ENCODE measurements at places on chromosomes 12 and 14.
A peak's percentile ranks its signal among the peaks of the same experiment; 100 is the strongest.

- DNase-seq, result no peak
Observed at GRCh38 chr12:65199604-65200003, 30.2 kb downstream of the LEMD3 start.

- no peak for DNase-seq
Observed at GRCh38 chr14:78975734-78976133, 805.6 kb downstream of the NRXN3 start.

DNA sequence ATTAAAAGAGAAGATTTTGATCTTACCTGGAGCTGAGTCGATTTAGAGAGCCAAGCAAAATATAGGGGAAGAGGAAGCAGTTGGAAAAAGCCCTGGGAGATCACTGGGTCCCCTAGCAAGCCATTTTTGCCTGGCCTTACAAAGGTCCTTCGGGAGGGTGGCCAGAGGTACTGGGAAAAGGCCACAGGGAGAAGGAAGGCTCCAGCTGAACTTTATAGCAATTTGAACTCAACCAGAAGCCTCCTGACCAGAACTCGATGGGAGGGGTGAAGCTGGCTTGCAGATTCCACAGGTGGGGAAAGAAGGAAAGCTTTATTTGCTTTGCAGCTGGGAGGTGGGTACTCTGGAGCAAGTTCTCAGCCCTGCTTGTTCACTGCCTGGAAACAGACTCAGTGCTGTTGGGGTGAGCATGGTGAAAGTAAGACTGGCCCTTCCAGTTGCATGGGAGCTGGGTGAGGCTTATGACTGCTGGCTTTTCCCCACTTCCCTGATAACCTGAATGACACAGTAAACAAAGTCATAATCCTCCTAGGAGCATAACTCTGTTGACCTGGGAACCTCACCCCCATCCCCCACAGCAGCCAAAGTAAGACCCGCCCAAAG, 855.8 kb downstream of the FSCB start:
- no peak for DNase-seq

GRCh38 chr14:37642125-37642524, 46.7 kb downstream of the TTC6 start:
- no peak for DNase-seq

GRCh38 chr12:90090929-90091651, 382.5 kb upstream of the ATP2B1 start:
- no peak for DNase-seq

DNA sequence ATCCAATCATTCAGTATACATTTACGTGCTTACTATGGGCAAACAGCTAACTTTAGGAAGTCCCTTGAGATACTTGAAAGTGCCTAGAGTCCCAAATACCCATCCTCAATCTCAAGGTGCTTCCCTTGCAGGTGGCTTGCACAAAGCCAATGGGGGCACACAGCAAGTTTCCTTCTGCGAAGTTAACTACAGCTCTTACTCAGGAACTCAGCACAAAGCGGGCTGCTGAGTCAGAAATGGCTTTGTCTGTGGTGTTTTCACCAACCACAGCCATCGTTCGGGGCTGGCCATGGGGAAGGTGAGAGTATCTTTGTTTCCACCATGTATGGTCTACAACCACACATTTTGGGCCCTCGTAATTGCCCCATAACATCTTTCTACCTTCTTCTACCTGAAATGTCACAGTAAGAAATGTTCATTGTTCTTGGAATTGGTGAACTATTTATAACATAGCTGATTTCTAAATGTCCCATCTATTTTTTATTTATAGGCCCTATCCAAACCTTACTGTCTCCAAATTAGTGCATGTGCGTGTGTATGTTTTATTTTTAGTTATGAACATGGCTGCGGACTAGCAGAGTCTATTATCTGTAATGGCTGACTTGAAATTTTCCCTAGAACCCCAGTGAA, 13.9 kb downstream of the MFAP5 start:
- no peak for DNase-seq

DNA sequence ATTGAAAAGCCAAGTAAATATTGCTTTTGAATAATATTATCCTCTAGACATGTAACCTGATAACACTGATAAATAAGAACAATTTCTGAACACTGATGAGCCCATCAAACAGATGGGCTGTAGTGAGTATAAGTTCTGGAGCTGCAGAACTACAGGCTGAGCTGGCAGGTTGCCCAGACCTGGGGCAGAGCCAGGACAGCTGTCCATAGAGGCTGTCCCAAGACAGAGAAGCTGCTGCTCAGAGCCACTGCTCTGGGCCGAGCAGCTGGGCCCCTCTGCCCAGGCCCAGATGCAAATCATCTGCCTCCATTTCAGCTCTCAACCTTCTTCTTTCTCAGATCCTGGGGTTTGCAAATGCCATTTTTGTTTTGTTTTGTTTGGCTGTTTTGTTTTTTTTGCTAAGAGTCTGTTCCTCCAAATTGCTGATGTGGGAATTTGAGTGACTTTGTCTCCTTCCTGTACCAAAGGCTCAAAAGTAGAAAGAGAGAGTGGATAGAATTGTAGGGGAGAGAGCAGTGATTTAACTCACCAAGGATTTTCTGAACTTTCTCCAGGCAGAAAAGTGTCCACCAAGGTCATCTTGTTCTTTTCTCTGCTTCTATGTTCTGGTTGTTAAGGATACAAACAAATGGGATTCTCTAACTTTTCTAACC, 4.0 kb upstream of the TESPA1 start:
- no peak for DNase-seq

DNA sequence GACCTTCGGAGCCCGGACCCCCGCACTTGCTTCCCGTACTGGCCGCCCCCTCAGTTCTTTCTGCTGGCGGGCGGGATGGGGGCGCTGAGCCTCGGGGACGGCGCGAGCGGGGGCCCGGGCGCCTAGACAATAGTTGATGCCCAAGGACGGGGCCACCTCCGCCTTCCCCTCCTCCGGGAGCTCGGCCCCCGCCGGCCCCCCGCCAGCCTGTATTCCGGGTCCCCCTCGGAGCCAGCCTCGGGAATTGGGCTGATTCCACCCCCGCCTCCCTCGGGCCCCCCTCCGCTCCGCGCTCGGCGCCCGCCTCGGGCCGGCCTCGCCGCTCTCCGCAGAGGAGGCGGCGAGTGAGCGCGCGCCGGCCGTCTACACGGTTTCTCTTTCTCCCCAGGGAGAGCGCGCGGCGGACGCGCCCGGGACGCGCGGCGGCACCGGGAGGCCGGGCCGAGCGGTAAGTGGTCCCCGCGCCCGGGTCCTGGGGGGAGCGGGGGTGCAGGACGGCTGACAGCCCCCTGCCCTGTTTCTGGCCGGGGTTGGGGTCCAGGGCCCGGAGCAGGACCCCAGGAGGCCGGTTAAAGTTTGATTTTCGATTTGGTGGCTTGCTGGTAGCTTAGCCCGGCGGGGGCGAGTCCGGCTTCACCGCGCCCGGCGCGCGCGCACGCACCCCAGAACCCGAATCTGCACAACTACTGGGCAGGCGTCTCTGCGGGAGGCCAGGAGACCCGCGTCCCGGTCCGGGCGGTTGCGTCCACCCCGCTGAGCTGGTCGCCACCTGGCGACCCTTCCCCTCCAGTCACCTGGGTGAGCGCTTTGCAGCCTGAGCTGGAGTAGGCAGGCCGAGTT, 413.7 kb downstream of the PCNX1 start:
- DNase-seq, result no peak

DNA sequence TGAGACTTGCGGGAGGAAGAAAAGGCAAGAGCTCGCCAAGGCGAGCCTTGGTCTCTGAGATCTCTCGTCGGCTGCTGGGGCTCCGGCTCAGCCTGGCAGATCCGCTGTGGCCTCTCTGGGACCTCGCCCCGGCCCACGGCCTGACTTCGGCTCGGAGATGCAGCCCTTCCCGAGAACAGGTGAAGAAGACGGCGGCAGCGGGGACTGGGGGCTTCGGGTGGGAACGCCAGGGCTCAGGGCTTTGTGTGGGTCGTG, 6.0 kb upstream of the HOXC9 start:
- DNase-seq, result no peak

GRCh38 chr12:107406932-107407331, 278.7 kb upstream of the PWP1 start:
- DNase-seq, result no peak

DNA sequence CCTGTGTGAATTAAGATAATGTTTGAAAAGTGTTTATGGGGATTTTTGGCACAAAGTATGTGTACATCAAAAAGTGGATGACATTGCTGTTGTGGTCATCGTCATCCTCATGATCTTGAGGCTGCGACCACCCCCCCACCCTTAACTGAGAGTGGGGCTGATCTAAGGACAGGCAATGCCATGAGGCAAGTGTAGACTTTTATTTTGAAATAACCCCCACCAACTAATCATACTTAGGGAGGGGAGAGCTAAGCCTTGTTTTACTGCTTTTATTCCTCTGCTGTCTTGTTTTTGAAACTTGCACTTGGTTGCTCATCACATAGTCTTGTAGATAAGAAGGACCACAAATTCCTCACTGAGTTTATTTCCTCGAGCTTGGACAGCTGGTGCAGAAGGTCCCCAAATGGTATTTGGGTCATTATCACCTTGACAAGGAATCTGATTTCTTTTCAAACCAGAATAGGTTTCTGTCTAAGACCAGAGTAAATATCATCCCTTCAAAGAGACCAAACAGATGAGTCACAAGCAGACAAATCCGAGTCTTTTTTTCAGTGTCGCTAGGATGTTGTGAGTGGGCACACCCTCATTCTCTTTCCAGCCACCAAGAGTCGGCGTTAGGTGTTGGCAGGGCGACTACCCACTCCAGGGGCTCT, 23.9 kb upstream of the SMOC1 start:
- DNase-seq, result no peak

GRCh38 chr14:91144425-91145145, 30.7 kb downstream of the DGLUCY start:
- DNase-seq, result no peak

DNA sequence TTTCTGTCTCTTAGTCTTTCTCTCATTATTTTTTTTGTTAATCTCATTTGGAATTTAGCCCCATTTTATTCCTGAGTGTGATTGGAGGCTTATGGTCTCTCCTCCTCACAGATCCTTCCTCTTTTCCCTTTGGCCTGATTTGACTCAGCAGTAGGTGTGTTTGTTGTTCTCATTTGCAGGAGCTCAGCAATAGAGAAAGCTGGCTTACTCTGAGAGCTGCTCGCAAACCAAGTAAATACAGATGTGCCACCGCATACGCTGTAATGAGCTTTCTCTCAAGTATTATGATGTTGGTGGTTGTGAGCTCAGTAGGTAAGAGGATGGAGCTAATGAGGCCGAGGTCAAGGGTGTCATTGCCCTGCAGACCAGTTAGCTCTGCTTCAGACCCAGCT, 206.5 kb downstream of the ETV6 start:
- no peak for DNase-seq

DNA sequence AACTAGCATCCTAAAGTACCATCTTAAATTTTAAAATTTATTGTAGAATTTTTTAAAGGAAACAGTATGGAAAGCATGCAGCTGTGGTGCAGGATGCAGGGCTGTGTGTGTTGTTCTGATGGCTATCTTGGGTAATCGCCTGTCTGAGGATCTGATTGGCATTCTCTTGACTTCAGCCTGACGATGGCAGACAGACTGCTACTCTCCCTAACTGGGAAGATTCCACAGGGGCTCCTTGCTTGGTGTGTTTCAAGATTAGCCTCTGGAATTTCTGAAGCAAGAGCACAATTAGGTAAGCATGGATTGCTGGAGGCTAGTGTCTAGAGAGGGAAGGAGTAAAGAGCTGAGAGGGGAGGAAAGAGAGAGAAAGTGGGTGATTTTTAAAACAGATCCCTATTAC, 696.8 kb upstream of the LRFN5 start:
- no peak for DNase-seq

- DNase-seq, result peak; percentile 13
Observed at GRCh38 chr14:23640524-23641141, 4.5 kb downstream of the DHRS2 start.

DNA sequence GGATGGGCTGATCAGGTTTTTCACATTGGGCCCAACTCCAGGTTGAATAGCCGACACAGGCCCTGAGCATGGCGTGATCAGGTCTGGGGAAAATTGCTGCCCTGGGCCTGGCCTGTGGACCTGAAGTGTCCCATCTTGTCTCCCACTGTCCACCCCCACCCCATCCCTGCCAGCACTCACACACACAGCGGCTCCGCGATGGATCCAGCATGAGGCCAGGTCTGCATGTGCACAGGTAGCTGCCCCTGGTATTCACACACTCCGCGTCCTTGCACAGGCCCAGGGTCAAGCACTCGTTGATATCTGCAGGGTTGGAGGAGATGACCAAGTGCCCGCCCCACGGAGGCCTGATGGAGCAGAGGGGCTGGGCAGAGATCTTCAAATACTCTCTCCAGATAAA, 38.7 kb downstream of the ISCA2 start:
- no peak for DNase-seq

- DNase-seq, result no peak
Observed at GRCh38 chr12:94763462-94763861, 113.1 kb upstream of the TMCC3 start.

GRCh38 chr12:123916729-123917128, 55.9 kb downstream of the CCDC92 start:
- DNase-seq, result no peak

DNA sequence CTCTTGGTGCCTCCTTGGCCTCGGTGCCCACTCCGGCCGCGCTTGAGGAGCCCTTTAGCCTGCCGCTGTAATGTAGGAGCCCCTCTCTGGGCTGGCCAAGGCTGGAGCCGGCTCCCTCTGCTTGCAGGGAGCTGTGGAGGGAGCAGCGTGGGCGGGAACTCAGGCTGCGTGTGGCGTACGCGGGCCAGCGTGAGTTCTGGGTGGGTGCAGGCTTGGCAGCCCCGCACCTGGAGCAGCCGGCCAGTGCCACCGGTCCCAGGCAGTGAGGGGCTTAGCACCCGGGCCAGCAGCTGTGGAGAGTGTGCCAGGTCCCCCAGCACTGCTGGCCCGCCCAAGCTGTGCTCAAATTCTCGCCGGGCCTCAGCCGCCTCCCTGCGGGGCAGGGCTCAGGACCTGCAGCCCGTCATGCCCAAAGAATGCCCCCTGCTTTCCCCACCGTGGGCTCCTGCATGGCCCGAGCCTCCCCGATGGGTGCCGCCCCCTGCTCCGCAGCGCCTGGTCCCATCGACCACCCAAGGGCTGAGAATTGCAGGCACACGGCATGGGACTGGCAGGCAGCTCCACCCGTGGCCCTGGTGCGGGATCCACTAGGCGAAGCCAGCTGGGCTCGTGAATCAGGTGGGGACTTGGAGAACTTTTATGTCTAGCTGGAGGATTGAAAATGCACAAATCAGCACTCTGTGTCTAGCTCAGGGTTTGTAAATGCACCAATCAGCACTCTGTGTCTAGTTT, 129.2 kb downstream of the PAWR start:
- no peak for DNase-seq
